Neural crest cell (in vitro differentiated cells): ENCODE measurements at places on chromosomes 1 and 21. TPM values are rescaled to one million over a fixed set of nuclear protein-coding genes. Genes with fewer than 3 reads are reported as not detected.
A peak's percentile ranks its signal among the peaks of the same experiment; 100 is the strongest.

CDC14A gene
- total RNA-seq, result 15.7 and 16.6 TPM in 2 replicates

VAMP3 gene
- total RNA-seq, result 63.9 and 64.4 TPM in 2 replicates

GRCh38 chr1:11908095-11908675 lies 18.0 kb downstream of the KIAA2013 start:
- DNase-seq, result peak; percentile 63
- H3K36me3 ChIP-seq, result peaks cover 2% of the 10 kb centered on the region
- H3K27ac ChIP-seq, result peak overlapping the region; percentile 100
- peak overlapping the region; percentile 92 for H3K4me3 ChIP-seq
- peaks cover 26% of the 10 kb centered on the region for H3K4me1 ChIP-seq

- H3K27ac ChIP-seq, result no peak overlapping the region
- no peak overlapping the region for H3K4me3 ChIP-seq
- H3K36me3 ChIP-seq, result peaks cover 7% of the 10 kb centered on the region
- DNase-seq, result no peak
- no peaks in the 10 kb centered on the region for H3K27me3 ChIP-seq
Observed at GRCh38 chr1:82628887-82629286, 828.2 kb downstream of the ADGRL2 start.

- H3K36me3 ChIP-seq, result no peaks in the 10 kb centered on the region
- no peak overlapping the region for H3K27ac ChIP-seq
- H3K4me1 ChIP-seq, result peaks cover 19% of the 10 kb centered on the region
- H3K27me3 ChIP-seq, result peaks cover 81% of the 10 kb centered on the region
Observed at GRCh38 chr1:24318615-24319311, 394 bp upstream of the GRHL3 start.

- H3K27me3 ChIP-seq, result no peaks in the 10 kb centered on the region
- H3K4me3 ChIP-seq, result no peak overlapping the region
- H3K4me1 ChIP-seq, result peaks cover 9% of the 10 kb centered on the region
Observed at GRCh38 chr1:168972887-168973286, 133.6 kb upstream of the ATP1B1 start.

- H3K4me3 ChIP-seq, result no peak overlapping the region
- no peak overlapping the region for H3K27ac ChIP-seq
- H3K36me3 ChIP-seq, result no peaks in the 10 kb centered on the region
- peaks cover 32% of the 10 kb centered on the region for H3K27me3 ChIP-seq
Observed at GRCh38 chr1:48082271-48082962, 85.2 kb upstream of the TRABD2B start.
